ENCODE measurements at places on chromosomes 16 and 17.

DNA sequence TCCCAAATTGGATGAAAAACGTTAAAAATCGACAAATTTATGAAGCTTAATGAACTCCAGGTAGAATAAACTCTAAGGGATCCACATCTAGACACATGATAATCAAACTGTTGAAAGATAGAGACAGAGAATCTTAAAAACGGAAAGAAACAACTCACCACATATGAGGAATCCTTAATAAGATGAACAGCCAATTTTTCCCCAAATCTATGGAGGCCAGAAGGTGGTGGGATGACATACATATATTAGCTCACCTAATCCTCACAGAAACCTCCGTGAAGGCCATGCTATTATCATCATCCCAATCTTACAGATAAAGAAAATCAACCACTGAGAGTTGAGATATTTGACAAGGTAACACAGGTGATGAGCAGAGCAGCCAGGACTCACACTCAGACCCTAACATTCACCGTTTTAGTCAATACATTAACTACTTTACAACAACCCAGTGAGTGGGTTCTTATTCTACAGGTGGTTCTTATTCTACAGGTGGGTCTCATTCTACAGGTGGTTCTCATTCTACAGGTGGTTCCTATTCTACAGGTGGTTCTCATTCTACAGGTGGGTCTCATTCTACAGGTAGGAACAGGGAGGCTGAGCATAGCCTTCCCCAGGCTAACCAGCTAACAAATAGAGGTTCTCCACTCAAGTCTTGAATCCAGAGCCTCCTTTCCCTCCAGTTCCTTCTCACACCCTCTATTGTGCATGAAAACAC, 4.8 kb downstream of the CACNG1 start:
- DNase-seq: no peak

GRCh38 chr16:24526701-24527495, 12.5 kb upstream of the RBBP6 start:
- DNase-seq: no peak

DNA sequence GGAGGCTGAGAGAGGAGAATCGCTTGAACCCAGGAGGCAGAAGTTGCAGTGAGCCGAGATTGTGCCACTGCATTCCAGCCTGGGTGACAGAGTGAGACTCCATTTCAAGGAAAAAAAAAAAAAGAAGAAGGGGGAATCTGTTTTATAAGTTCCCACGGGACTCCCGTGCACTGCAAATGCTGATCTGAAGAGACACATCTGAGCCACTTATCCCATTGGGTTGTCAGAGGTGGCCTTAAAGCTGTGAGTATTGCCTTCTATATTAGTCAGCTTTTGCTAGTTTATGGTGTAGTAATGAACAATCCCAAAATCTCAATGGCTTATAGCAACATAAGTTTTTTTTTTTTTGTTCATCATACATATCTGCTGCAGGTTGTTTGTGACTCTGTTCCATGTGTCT, 82.8 kb downstream of the MRM1 start:
- DNase-seq: no peak

GRCh38 chr17:62565817-62566216, 61.7 kb upstream of the MRC2 start:
- DNase-seq: peak; percentile 34

- DNase-seq: no peak
Observed at GRCh38 chr16:31505483-31505882, 2.7 kb downstream of the RUSF1 start.

Data from GM04504 (cell line).